K562 (cell line): ENCODE measurements at places on chromosomes 12 and 14. TPM values are rescaled to one million over a fixed set of nuclear protein-coding genes. Genes with fewer than 3 reads are reported as not detected.
A peak's percentile ranks its signal among the peaks of the same experiment; 100 is the strongest.

GRCh38 chr14:92748259-92749016, at the start of gene LGMN:
LGMN (minus strand) TSS chr14:92748627; CDS start chr14:92732786, 15,841 bp downstream.
- H3K27me3 ChIP-seq = peaks cover 14% of the 10 kb centered on the region
- no peak within 1 kb of the TSS for H3K27ac ChIP-seq
- no peak within 1 kb of the TSS for H3K4me3 ChIP-seq
- H3K4me1 ChIP-seq = peaks cover 8% of the 10 kb centered on the region

Gene GPR137C
- 0.07 and 0.31 TPM in 2 replicates for total RNA-seq

DNA sequence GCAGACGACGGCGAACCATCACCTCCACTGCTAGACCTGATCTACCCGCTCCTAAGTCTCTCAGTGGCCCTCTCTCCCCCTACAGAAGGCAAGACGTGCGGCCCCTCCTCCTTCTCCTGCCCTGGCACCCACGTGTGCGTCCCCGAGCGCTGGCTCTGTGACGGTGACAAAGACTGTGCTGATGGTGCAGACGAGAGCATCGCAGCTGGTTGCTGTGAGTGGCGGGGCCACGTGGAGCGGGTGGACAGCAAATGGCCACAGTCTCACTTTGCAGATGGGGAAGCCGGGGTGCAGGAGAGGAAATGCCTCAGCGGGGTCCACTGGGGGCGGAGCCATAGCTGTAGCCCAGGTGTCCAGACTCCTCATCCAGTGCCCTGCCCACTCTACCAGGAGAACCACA, 21.4 kb upstream of the NXPH4 start:
- no peaks in the 10 kb centered on the region for H3K4me1 ChIP-seq
- no peak overlapping the region for H3K27ac ChIP-seq
- no peaks in the 10 kb centered on the region for H3K36me3 ChIP-seq

- H3K4me1 ChIP-seq = no peaks in the 10 kb centered on the region
- H3K27ac ChIP-seq = peak overlapping the region; percentile 70; the same call in 2 of the 3 replicates
- H3K4me3 ChIP-seq = no peak overlapping the region
- no peaks in the 10 kb centered on the region for H3K27me3 ChIP-seq
- DNase-seq = peak; percentile 28
These were observed 51.5 kb downstream of the DCAF5 start for GRCh38 chr14:69101331-69101826.

DNA sequence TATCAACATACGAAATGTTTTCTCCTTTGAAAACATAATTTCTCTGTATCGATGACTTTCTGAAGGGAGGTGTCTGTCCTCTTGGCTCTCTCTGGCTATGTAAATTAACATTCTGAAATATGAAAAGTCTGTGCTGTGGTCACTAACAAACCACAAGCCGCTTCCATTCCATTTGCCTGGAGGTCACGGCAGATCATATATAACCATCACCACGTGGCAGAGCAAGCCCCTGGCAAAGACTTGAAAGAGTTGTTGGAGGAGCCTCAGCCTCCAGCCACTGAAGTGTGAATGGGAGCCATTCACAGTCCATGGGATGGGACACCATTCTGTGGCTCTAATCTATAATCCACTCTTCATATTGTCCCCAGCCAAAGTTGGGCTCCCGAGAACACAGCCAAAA, 39.6 kb downstream of the CDKL1 start:
- H3K36me3 ChIP-seq = no peaks in the 10 kb centered on the region
- H3K4me1 ChIP-seq = no peaks in the 10 kb centered on the region
- no peaks in the 10 kb centered on the region for H3K27me3 ChIP-seq
- no peak for DNase-seq

DNA sequence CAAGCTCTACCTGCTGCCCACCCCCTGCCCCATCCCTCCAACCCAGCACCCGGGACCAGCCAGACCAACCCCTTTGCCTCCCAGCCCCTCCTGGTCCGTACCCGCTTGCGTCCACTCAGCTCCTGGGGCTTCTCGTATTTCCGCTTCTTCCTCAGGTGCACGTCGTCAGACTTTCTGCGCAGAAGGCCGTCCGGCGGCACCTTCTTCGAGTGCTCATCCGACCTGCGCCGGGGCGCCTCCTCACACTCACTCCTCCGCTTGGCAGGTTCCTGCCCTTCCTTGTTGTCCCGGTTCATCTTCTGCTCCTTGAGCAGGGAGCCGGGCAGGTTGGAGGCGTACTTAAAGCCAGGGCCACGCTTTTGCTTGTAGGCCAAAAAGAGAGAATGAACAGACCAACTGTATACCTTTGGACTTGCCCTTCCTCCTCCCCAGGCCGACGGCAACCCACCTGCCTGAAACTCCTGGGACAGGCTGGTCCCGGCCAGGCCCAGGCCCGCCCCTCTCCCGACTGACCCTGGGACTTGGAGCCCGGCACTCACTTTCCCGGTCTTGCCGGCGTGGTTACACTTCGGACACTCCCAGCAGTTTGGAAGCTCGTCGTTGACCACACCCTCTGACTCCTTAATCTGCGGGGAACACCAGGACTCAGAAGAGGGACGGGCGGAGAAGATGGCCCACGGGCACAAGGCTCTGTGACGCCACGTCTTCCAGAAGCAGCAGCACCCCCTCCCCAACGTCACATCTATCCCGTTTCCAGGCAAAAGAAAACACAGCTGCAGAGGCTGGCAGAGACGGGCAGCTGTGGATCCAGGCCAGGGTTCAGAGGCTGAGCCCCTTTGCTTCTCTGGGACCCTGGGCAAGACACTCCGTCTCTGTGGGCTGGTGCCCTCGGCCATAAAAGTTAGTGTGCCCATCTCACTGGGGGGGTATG, 44.3 kb downstream of the RNF34 start:
- H3K4me3 ChIP-seq = no peak overlapping the region
- peaks cover 78% of the 10 kb centered on the region; the same call in 2 of the 3 replicates for H3K36me3 ChIP-seq
- H3K27me3 ChIP-seq = no peaks in the 10 kb centered on the region
- DNase-seq = no peak
- H3K4me1 ChIP-seq = no peaks in the 10 kb centered on the region

Gene GALNT6
- 7.7 and 8.8 TPM in 2 replicates for total RNA-seq
